SJSA1 (cell line): ENCODE measurements at places on chromosomes 16 and 17.

DNA sequence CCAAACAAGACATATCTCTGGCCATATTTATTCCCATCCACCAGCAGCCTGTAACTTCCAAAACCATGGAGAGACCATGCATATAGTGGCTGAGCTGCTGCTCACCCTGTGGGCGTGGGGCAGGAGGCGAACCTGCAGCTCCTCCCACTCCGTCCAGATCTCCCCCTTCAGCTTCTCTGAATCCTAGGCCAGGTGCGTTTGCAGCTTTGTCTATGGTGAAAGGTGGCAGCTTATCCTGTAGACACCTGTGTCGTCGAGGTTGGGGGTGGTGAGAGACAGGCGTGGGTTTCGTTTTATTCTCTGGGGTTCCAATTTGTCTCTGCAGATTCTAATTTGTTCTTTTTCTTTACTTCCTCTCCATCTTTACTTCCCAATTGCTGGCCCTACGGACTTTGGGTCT, 9.7 kb upstream of the ANKS4B start:
- no peak overlapping the region for H3K4me3 ChIP-seq
- DNase-seq: no peak
- peaks cover 28% of the 10 kb centered on the region for H3K27me3 ChIP-seq
- no peaks in the 10 kb centered on the region for H3K4me1 ChIP-seq
- H3K27ac ChIP-seq: no peak overlapping the region
- H3K36me3 ChIP-seq: no peaks in the 10 kb centered on the region

- DNase-seq: no peak
- H3K36me3 ChIP-seq: peaks cover 83% of the 10 kb centered on the region
- no peaks in the 10 kb centered on the region for H3K27me3 ChIP-seq
- no peak overlapping the region for H3K4me3 ChIP-seq
- H3K27ac ChIP-seq: no peak overlapping the region
Observed at GRCh38 chr16:69366431-69366830, 14.8 kb upstream of the TMED6 start.

- H3K36me3 ChIP-seq: peaks cover 58% of the 10 kb centered on the region
- H3K4me1 ChIP-seq: peaks cover 16% of the 10 kb centered on the region
- peak overlapping the region; percentile 67; the same call in 1 of the 2 replicates for H3K27ac ChIP-seq
- DNase-seq: no peak
- H3K27me3 ChIP-seq: no peaks in the 10 kb centered on the region
Observed at GRCh38 chr17:4998732-4999429, 1.1 kb downstream of the KIF1C start.

GRCh38 chr17:17079336-17079735, 37.1 kb downstream of the MPRIP start:
- H3K4me3 ChIP-seq: no peak overlapping the region
- H3K36me3 ChIP-seq: peaks cover 94% of the 10 kb centered on the region
- H3K4me1 ChIP-seq: no peaks in the 10 kb centered on the region
- H3K27me3 ChIP-seq: no peaks in the 10 kb centered on the region

GRCh38 chr17:81194941-81195901, 27.5 kb downstream of the CEP131 start:
- no peaks in the 10 kb centered on the region; the same call in 1 of the 2 replicates for H3K4me1 ChIP-seq
- H3K36me3 ChIP-seq: peaks cover 74% of the 10 kb centered on the region
- H3K27me3 ChIP-seq: no peaks in the 10 kb centered on the region
- DNase-seq: no peak
- H3K4me3 ChIP-seq: no peak overlapping the region

GRCh38 chr17:55730808-55731207, 8.1 kb upstream of the TMEM100 start:
- no peak for DNase-seq
- H3K36me3 ChIP-seq: no peaks in the 10 kb centered on the region
- H3K27me3 ChIP-seq: no peaks in the 10 kb centered on the region
- no peak overlapping the region for H3K27ac ChIP-seq
- peaks cover 50% of the 10 kb centered on the region for H3K4me1 ChIP-seq

DNA sequence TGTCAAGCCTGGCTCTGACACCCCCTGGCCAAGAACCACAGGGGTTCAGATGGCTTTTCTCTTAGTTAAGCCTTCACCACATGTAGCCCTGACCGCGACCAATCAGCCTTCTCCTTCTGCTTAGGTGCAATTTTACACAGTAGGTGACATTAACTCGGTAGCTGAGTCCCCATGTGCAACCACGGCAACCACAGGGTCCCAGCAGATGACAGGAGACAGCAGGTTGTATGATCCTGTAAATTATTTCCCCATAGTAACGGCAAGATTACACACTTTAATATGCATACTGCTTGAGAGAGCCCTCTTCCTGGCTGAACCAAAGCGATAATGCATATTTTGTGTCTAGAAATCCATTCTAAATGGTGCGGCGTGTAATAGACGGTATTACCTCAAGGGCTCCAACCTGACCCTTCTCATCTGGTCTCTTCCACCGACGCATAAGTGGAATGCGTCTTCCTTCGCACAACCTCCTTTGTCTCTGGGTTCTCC, 458.7 kb upstream of the ZFHX3 start:
- H3K27ac ChIP-seq: no peak overlapping the region
- no peaks in the 10 kb centered on the region for H3K36me3 ChIP-seq
- H3K27me3 ChIP-seq: no peaks in the 10 kb centered on the region
- DNase-seq: no peak
- H3K4me1 ChIP-seq: no peaks in the 10 kb centered on the region

DNA sequence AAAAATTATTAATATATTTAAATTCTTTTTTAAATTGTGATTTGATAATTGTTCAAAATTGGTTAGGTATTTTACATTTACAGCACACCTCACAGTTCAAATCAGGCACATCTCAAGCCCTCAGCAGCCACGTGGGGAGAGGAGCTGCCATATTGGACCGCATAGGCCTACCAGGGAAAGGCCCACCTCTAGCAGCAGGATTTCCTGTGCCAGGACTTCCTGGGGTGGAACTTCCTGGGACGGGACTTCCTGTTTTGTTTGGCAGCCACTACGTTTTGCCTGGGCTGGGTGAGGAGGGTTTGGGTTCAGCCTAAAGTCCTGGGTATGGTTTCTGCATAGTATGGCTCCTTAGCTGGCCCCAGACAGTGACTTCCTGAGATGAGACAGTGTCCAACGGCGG, 298.5 kb upstream of the FOXF1 start:
- no peaks in the 10 kb centered on the region for H3K36me3 ChIP-seq
- DNase-seq: no peak
- H3K27me3 ChIP-seq: no peaks in the 10 kb centered on the region
- H3K4me1 ChIP-seq: peaks cover 13% of the 10 kb centered on the region

- H3K36me3 ChIP-seq: peaks cover 3% of the 10 kb centered on the region; the same call in 1 of the 2 replicates
- peaks cover 8% of the 10 kb centered on the region for H3K4me1 ChIP-seq
- no peak overlapping the region for H3K27ac ChIP-seq
- no peaks in the 10 kb centered on the region for H3K27me3 ChIP-seq
Observed at GRCh38 chr16:8946544-8946943, 17.2 kb downstream of the USP7 start.

- no peaks in the 10 kb centered on the region for H3K36me3 ChIP-seq
- peaks cover 2% of the 10 kb centered on the region; the same call in 1 of the 2 replicates for H3K4me1 ChIP-seq
- DNase-seq: peak; percentile 23
- H3K27ac ChIP-seq: no peak overlapping the region
- H3K27me3 ChIP-seq: no peaks in the 10 kb centered on the region
- no peak overlapping the region for H3K4me3 ChIP-seq
Observed at GRCh38 chr16:30637944-30638343, 12.8 kb upstream of the PRR14 start.

GRCh38 chr16:14301169-14302030, 230.3 kb downstream of the MRTFB start:
- no peaks in the 10 kb centered on the region for H3K27me3 ChIP-seq
- H3K36me3 ChIP-seq: peaks cover 24% of the 10 kb centered on the region
- H3K27ac ChIP-seq: peak overlapping the region; percentile 74
- H3K4me1 ChIP-seq: peaks cover 29% of the 10 kb centered on the region

DNA sequence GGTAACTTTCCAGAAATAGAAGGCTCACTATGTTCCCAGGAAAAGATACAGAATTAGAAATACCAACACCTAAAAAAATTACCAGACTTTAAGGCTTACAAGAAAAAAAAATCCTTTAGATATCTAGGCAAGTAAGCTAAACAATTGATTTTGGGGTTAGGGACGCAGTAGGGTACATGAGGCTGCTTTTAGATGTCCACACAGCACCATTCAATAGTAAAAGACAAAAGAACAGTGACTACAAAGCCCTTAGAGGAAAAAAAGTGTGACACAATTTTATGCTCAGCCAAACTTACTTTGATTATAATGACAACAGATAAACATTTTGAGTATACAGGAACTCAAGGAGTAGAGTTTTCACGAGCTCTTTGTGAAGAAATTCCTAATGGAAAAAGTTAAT, 29.9 kb downstream of the METTL16 start:
- no peak overlapping the region for H3K4me3 ChIP-seq
- no peak for DNase-seq
- no peaks in the 10 kb centered on the region; the same call in 1 of the 2 replicates for H3K36me3 ChIP-seq
- no peaks in the 10 kb centered on the region for H3K27me3 ChIP-seq
- no peaks in the 10 kb centered on the region for H3K4me1 ChIP-seq

DNA sequence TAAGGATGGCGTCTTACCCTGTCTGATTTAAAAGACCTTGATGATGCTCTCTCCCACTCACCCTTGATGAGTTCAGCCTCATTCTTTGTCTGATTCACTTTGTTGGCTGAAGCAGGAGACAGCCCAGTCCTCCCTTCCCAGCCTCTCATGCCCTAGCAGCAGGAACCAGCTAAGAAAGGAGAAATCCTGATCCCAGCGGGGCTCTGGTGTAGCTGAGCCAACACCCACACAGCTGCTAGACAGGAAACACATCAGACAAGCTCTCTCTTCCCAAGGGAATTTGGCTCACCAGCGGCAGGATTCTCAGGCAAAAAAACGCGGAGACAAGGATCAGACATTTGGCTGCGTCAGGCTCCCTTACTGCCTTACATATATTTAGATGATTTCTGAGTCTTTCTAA, 211.5 kb downstream of the CDH11 start:
- peak; percentile 49 for DNase-seq
- H3K27ac ChIP-seq: no peak overlapping the region
- no peaks in the 10 kb centered on the region for H3K36me3 ChIP-seq

DNA sequence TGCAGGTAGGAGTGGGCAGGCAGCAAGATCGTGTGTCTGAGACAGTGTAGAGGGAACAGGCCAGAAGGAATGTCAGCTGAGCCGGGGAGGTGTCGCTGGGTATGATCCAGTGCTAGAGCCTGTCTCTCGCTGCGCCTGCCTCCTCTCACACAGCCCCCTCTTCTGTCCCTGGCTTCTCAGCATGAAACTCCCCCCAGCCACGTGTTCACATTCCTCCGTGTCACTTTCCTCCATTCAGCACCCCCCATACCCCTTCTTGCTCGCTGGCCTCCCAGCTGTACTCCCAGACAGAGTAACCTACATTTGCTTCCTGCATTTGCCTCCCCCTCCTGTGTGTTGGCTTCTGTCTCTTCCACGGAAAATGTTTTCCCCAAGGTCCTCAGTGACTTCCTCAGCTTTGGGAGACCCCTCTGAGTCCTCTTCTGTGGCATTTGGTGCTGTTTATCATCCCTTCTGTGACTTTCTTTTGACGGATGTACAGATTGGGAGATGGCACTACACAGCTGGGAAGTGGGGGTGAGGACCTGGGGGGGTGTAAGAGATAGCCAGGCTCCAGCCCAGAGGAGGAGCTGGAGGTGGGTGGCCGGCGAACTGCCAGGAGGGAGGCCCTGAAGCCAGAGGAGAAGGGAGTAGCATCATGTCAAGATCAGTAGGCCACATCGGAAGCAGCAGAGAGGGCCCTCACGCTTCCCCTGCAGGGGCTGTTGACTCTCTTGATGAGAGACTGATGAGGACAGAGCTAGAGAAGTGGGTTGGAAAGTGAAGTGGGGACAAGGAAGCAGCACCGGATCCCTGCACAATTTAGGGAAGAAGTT, 19.2 kb downstream of the SGF29 start:
- no peak overlapping the region for H3K4me3 ChIP-seq
- H3K27ac ChIP-seq: no peak overlapping the region
- no peaks in the 10 kb centered on the region for H3K36me3 ChIP-seq
- DNase-seq: peak; percentile 63
